T-helper 17 cell (primary cell): ENCODE measurements at places on chromosomes 2 and 18.

DNA sequence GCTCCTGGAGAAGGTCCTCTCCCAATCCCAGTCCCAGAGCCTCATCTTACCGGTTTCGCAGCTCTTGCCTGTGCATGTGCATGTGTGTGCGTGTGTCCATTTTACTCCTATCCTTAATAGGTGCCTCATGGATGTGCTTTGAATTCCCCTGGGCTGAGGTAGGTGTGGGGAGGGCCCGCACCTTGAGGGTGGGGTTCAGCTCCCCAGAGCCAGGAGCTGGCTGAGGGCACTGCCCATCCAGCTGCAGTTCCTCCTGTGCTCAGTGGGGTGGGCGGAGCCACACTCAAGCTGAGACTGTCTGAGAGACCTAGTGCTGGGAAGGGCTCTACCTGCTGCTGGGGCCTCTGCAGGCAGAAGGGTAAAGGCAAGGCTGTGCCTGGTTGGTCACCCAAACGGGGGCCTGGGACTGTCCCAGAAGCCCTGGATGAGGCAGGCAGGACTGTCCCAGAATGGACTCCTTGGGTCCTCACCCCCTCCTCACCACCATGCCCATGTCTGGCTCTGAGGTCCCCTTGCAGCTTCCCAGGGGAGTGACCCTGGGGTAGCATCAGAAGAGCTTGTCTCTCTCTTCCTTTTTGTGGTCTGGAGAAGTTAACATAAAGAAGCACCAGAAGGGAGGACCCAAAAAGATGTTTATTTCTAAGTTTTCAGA lies 8.9 kb downstream of the GDF7 start:
- no peak for DNase-seq

DNA sequence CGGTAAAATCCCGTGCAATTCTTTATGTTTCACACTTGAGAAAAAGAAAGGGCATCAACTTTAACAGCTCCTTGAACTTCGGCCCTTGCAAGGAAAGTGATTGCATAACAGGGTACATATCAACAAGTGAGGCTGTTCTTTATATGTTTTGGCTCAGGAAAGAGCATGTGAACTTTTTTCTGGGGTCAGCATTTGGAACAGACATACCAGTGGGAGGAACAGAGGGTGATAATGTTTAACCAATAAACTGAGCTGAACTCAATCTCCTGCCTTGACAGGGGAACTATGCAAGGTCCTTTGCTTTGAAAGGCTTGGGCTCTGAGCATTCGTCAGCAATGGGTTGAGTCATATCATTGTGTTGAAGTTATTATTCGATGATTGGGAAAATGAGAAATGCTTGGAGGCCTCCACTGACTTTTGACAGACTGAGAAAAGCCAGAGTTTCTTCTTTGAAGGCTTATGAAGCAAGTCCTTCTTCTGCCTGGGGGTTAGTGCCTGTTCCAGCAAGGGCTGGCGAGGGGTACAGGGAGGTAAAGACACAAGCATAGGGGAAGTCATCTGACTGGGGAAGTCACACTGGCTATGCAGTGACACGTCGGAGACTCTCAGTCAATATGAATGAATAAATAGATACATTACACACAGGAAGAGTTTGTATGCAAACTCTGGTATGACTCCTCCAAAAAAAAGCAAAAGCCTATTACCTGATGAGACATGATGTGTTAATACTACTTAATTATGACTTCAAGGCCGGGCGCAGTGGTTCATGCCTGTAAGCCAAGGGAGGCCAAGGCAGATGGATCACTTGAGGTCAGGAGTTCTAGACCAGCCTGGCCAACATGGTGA lies 57.2 kb downstream of the CYB5A start:
- no peak for DNase-seq

GRCh38 chr2:109242210-109242653 lies 113.2 kb downstream of the SH3RF3 start:
- no peak for DNase-seq

DNA sequence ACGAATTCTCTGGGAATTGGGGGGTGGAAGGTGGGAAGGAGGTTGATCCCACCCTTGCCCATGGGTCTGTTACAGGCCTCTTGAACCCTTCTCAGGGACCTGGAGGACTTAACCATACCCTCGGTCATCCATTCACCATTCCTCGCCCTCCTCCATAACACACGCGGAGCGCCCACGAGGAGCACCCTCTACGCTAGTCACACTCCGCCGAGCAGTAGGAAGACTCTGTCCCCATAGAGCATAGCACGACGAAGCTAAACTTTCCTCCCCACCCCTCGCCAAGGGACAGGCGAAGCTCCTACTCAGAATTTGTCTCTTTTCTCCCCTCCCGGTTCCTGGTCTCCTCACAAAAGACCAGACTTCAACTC lies 611 bp upstream of the ITSN2 start:
- no peak for DNase-seq

DNA sequence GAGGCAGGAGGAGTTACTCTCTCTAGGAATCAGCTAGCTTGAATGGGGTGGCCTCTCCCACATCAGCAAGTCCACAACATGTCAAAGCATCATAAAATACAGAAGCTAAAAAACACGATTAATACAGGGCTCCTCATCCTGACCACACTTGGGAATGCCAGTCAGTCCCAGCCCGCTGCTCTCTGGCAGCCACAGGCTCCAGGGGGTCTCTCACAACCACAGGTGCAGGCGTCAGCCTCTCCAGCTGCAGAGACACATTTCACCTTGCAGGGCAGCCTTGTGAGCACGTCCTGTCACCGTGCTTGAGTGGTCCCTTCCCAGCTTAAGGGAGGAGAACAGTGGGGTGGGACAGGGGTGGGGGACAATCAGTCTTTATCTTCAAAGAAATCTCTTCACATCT lies 137.4 kb upstream of the SH3BP4 start:
- no peak for DNase-seq

DNA sequence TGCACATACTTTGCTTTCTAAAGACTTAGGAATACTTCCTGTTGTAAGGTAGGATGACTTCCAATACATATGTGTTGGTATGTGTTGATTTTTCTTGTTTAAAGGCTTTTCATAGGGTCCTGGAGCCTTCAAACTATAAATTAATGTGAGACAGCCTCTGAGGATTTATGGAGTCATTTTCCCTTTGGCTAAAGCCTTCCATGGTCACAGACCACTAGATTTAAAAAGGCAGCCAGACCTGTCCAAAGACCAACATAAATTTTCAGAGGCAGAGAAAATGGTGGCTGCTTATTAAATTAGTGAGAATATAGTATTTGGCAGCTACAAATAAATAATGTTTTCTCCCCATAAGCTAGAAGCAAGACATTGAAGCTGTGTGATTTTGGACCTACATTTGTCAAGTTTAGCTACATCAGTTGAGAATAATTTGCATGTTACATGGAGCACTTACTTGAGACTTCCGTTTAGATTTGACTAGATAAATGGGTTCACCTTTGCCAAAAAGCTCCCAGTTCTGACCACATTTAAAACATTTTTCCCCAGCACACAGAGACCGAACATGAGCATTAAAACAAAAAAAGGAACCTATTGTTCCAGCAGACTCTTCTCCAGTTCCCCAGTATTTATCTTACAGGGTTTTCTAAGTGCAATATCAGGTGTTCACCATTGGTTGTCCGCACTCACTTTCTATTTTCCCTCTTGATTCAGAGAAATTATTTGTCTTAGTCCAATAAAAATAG lies 402.9 kb downstream of the PARD3B start:
- DNase-seq, result no peak

DNA sequence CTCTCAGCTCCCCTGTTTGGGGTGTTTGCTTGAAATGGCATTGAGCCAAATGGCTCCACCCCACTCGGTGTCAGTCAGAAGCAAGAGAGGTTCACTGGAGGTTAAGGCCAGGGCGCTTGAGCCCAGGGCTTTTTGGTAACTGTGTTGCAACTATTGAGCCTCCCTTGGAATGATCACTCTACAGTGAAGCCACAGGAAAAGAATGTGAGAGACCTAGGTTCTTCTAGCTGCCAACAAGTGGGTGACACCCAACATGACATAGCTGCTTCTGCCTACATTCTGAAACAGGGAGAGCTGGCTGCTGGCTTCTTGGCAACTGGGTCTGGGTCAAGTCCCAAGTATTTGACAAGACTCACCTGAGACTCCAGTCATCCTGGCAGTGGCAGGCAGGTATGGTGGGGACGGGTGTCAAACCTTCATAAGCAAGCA lies 7.1 kb upstream of the GRHL1 start:
- DNase-seq, result no peak

GRCh38 chr2:128726911-128727310 lies 408.2 kb upstream of the HS6ST1 start:
- no peak for DNase-seq

GRCh38 chr2:42769583-42770287 lies 5.8 kb upstream of the OXER1 start:
- no peak for DNase-seq

- DNase-seq, result no peak
Measured at GRCh38 chr18:55338978-55339650, 248.9 kb downstream of the TCF4 start.

DNA sequence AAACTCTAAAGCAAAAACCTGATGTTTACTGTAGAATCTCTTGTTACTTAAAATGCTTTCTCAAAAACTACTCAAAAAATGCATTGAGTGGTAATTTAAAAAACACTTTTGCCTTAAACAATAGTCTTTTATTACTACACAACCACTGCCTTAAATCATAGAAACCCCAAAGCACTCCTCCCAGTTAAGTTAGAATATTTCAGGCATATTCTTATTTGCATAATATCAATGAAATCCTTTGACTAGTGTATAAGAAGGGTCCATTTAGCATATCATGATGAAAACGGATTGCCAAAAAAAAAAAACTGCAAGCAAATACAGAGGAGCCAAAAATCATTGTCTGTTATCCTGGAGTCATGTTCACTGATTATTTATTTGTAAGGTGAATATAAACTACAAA lies 119.2 kb downstream of the PTPRM start:
- DNase-seq, result no peak

GRCh38 chr2:32904751-32905150 lies 42.0 kb upstream of the LTBP1 start:
- no peak for DNase-seq

GRCh38 chr18:74897971-74898657 lies 300.4 kb downstream of the ZNF407 start:
- no peak for DNase-seq

DNA sequence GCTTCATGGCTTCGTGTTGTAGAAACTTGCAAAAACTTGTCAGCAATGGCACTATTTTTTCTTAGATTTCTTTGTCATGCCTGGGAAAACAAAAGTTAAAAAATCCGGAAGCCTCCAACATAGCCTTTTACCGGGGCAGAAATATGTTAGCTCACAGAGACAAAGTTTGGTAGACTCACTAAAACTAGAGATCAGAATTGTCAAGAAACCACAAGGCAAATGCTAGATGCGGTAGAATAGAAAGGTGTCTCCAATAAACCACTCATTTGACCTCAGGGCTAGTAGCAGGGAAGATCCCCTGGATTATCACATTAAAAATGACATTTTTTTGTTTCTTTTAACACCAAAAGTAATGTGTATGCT lies 405 bp downstream of the CASP10 start:
- DNase-seq, result no peak

- DNase-seq, result no peak
Measured at GRCh38 chr2:54402350-54402749, 53.8 kb upstream of the SPTBN1 start.

DNA sequence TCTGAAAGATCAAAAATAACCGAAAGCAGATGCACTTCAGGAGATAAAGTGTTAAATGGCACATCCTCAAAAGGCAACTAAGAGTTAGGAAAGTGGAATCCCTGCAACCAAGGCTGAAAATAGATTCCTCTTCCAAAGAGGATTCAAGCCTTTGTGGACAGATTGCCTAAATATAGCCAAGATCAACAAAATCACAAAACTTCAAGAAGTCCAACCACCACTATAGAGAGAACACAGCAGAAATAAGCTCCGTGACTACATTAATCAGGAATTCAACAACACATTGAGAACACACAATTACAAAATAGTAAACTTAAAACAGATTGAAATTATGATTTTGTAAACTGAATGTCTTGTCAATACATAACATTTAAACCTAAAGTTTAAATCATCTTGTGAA lies 165.7 kb downstream of the LNPK start:
- DNase-seq, result no peak

DNA sequence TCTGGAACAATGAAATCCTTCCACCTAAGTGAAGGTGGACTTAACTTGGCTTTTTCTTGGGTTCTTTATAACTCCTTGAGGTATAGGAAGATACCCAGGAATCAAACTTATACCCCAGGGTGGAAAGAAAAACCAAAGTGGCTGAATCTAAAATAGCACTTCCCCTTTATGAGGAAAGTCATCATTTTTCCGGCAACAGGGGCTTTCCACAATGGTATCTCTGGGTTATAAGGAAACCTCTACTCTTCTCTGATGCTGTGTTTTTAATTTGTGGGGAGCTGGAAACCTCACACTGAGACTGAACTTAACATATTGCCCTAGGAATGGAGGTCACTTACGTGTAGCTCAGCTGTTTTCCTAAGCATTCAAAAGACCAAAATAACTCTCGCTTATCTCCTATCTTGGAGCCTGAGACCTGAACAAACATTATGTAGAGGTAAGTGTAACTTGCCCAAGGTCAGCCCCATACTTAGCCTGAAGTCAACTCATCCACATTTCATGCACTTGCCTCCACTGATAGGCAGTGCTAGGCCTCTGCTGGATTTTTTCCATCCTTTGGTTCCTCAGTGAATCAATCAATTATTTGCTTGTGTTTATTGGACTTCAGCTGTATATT lies 117.9 kb downstream of the SETBP1 start:
- no peak for DNase-seq

- DNase-seq, result no peak
Measured at GRCh38 chr2:15780912-15781574, 159.3 kb upstream of the MYCN start.

GRCh38 chr18:13577091-13577697 lies 149.2 kb downstream of the FAM210A start:
- no peak for DNase-seq

DNA sequence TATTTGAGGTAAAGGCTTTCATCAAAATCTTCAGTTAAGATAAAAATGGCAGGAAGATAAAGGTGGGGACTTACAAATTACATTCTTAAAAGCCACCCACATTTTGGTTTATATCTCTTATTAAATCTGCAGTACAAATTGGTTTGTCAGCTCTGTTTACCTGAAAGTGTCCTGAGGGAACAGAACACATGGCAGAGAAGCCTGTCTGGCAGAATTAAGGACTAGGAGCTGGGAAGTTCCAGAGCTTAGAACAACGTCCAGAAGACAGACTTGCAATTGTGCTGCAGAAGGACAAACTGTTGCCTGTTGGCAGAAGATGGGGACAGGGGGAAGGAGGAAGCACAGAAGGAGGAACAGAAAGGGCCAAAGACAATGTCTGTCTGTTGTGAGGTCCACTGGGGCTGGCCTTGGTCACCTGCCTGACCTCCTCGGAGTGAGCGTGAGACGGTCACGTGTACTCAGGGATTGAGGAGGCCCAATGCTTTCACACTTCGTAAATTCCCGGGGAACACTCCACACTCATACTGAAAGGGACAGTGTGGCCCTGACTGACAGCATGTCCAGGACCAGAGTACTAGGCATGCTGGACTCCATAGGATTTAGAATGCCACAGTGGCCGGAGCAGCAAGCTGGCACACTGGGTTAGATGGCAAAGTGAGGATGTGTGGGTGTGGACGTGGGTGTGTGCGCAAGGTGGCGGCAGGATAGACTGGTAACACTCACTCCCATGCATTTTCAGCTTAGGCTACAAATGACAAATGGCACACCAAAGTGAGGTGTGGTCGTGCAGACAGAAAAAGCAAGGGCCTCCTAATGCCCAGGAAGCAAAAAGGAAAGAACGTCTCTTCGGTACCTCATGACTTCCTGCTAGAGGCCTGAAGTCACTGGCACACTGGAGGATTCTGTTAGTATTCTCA lies 210.9 kb upstream of the REV1 start:
- DNase-seq, result no peak

GRCh38 chr2:106065983-106066820 lies 127.9 kb downstream of the UXS1 start:
- DNase-seq, result no peak

- no peak for DNase-seq
Measured at GRCh38 chr2:230664128-230664527, 48.5 kb upstream of the CAB39 start.
